Tongue (tissue), 3 donors: ENCODE measurements at places on chromosomes 7 and 10.
A peak's percentile ranks its signal among the peaks of the same experiment; 100 is the strongest.

DNA sequence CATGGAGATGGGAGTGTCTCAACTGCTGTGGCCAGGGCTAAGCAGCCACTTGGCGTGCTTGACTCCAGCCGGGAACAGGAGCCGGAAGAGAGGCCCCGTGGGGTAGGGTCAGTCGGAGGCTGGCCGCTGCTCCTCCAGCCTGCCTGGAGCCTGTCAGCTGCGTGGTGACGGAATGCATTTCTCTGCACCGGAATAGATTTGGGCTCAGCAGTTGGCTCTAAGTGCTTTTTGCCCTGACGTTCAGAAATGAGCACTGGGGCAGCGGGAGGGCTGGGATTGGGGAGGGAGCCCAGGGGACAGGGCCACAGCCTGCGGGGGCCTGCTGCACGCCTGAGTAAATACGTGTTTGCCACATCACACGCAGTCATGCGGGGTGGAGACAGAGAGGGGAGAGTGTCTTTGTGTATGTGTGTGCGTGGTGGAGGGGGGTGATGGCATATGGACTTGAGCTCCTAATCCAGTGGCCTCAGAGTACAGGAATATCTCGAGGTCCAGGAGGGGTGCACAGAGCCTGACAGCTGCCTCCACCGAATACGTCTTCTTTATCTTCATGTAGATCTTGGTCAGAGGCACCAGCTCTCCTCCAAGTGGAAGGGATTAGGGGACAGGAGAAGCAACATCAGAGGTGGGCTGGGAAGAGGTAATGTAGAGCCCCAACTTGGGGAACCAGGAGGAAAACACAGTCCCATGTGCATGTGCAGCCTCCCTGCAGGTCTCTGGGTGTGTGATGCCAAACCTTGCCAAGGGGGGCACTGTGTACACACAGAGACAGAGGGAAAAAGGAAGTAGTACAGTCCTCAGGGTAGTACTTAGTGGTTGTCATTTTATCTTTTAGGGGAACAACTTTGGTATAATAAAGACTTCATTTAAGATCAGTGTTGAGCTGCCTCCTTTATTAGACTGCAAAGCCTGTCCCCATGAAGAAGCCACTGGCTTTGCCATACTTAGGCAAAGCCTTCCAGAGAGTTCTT, 151.4 kb downstream of the CDH23 start:
- peak; percentile 93 for DNase-seq

DNA sequence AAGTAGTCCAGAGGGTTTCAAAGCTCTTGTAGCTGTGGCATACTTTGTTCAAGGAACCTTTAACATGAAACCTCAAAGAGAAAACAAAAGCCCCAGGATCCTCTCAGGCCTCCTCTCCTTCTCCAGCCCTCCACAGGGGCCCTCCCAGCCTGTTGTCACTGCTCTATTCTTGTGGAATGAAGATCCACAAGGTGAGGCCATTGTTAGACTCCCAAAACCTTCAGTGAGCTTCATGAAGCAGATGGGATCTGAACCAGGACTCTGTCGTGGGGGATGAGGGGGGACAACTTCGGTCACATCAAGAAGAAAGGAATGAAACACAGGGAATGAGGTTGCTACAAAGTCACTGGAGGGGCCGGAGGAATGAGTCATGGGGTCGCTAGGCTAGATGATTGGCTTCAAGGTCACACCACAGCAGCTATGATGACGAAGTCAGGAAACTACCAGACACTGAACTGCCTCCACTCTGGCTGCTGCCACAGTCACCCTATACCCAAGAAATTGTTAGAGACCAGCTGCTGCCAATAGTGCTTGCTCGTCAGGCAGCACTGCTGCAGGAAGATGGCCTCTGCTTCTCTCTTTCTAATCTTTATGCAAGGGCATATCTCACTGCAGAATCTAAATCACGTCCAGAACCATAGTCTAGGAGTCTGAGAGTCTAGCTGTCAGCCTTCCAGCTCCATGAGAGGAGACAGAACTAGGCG, 208.8 kb downstream of the HIBADH start:
- peak; percentile 24 for DNase-seq

- DNase-seq, result no peak
Measured at GRCh38 chr7:47378728-47379395, 203.0 kb downstream of the TNS3 start.

- DNase-seq, result peak; percentile 65
Measured at GRCh38 chr7:74202841-74203556, 6.8 kb upstream of the LAT2 start.

DNA sequence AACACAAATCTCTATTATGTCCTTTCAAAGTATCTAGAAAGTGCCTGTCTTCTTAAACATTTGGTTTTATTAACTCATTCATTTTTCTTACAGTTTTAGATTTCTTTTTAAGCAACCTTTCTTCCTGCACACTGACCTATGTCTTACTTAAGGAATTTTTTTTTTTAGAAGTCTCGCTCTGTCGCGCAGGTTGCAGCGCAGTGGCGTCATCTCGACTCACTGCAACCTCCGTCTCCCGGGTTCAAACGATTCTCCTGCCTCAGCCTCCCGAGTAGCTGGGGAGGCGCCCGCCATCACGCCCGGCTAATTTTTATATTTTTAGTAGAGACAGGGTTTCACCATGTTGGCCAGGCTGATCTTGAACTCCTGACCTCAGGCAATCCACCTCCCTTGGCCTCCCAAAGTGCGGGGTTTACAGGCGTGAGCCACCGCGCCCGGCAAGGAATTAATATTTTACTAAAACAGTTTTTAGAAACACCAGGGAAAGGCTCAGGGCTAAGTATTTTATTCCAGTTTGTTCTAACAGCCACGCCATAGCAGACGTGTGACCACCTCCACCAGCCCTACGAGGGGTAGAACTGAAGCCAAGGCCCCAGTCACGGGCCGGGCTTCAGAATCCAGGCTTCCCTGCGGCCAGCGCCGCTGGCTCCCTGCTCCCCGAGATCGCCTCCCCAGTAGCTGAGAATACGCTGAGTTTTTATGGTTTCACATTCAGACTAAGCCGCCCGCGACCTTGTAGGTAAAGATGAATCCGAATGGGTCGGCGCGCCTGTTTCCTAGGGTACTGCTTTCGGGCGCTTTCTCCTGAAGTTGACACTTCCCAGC, 941 bp upstream of the LUC7L2 start:
- DNase-seq, result peak; percentile 19

DNA sequence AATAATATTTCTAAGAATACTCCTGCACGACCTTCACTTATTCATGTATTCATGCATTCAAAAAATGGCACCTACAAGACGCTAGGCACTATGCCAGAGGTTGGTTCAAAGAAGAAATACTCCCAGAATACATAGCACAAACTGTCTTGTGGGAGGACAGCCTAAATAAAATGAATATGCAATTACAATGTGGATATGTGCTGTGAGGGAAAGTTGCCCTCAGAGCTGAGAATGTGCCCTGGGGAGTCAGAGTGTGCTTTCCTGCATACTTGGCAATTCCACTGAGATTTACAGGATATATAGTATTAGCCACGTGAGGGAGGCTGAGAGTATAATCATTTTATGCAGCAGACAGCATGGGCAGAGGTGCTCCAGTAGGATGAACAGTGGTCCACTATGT, 872.9 kb downstream of the GRID1 start:
- no peak for DNase-seq
